ENCODE measurements at places on chromosomes 1 and 21.

DNA sequence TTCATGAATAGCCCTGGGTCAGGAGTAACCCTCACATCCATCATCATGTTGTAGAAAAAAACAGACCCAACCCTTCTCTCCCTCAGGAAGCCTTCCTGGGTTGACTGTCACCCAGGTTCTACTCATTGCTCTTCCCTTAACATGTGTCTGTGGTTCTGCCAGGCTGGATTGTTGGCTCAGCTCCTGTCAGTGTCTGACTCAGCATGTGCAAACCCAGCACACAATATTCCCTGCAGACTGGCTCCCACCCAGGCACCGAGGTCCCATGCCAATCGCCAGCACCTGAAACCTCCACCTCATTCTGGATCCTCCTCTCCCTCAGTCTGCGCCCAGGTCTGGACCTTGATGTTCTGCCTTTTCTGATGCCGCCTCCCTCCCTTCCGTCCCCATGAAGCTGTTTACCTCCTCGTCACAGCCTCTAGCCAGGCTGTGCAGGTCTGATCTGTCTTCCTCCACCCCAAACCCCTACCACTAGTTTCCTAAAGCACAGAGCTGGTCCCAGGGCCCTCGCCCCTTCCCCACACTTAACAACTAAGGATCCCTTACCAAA is 4.3 kb upstream of the S100A8 start:
- no peak for DNase-seq

- DNase-seq: no peak
Measured at GRCh38 chr1:1554926-1555915, 14.8 kb upstream of the TMEM240 start.

DNA sequence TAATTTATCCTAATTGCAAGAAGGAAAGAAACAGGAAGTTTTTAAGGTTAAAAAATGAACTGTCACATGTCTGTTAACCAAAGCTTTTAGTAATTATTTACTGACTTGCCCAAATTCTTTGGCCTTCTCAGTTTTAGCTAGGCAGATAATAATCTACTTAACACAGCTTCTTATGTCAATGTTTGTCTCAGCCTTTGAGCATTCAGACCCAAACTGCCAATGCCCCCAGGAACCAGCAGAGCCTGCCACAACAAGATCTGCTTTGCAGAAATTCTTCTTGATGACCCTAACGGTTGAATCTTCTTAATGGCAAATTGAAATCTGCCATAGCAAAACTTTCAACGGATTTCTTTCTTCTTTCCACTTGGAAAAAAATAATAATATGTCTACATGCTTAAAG is 792.4 kb upstream of the ADGRL2 start:
- DNase-seq: no peak

DNA sequence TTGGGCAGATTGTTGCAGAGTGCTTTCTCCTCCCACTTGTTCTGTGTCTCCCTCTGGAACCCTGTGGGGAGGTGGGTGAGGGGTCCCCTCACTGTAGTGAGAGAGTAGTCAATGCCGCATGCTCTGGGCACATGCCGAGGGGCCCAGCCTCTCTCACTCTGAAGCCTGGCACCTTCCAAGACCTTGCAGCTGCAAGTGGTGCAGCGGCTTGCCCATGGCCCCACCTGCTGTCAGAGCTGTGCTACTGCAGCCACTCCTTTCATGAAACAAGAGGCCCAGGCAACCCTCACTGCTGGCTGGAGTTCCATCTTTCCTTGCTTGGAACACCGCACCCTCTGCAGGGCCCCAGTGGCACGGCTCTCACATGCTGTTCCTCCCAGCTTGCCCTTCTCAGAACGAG is 58.4 kb upstream of the COL6A1 start:
- DNase-seq: peak; percentile 84

DNA sequence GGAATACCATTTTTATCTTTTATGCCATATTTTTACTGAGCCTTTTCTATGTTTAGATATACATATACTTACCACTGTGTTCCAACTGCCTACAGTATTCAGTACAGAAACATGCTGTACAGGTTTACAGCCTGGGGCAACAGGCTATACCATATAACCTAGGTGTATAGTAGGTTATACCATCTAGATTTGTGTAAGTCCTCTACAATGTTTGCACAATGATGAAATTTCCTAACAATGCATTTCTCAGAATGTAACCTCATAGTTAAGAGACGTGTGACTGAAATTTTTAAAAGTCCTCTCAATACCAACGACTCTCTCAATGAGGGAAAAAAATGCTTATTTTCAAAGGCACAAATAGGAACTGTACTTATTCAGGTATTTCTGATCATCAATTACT is 21.7 kb downstream of the INTS7 start:
- DNase-seq: no peak

GRCh38 chr1:224851210-224851847 is 78.1 kb upstream of the DNAH14 start:
- peak; percentile 56 for DNase-seq

GRCh38 chr1:160168609-160169369 is 17.4 kb downstream of the ATP1A4 start:
- DNase-seq: no peak

DNA sequence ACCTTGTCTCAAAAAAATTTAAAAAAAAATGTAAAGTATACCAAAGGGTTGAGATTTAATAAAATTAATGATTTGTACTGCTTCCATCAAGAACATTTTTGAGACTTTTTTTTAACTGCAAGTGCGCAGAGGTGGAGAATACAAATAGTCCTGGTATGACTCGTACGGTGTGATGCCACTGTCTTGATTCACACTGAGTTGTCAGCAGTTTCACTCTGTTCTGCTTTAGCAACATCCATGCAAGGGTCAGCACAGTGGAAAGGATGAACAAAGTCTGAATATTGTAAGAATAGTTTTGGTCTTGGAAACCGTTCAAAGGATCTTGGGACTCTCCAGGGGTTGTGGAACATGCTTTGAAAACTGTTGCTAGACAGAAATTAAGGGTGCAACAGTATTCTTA is 40.2 kb downstream of the EXO1 start:
- no peak for DNase-seq

GRCh38 chr1:52186449-52186848 is 44.6 kb downstream of the ZFYVE9 start:
- DNase-seq: no peak

DNA sequence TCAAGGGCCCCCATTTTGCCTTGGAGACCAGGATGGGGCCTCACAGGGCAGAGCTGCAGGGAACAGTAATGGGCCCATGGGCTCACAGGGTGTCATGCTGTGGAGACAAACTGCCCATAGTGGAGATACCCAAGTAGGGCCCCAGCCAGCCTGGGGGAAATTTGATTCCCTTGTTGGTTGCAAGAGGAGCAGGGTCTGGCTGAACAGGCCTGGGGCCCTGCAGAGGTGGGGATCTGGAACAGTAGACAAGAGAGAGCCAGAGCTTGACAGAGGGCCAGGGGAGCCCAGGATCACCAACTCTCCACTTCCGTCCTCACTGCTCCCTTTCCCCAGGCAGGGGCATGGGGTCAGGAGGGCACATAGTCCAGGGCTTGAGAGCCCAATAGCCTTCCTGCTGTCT is 8.7 kb downstream of the S100B start:
- no peak for DNase-seq

GRCh38 chr1:29801561-29801973 is 565.2 kb downstream of the PTPRU start:
- no peak for DNase-seq

DNA sequence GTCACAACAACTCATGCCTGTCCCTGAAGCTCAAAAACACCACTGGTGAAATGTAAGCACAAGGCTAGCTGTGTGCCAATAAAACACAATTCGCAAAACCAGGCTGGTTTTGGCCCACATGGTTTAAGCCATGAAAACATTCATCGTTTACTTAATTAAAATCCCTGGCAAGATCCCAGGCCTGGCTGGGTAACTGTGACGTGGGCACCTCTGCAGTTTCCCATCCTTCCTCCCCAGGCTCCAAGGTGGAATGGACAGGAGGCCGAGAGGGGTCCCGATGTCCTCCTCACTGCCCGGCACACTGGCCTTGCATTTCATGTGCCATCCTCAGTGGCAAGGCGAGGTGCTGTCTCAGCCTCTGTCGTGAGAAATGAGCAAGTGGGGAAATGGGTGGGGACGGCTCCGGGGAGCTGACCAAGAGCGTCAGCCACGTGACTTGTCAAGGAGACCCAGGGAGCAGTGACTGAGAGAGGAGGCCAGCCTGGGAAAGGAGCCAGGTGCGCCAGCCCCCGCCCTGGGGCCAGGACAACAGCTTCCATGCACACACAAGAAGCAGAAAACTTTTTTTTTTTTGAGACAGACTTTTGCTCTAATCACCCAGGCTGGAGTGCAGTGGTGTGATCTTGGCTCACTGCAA is 153.1 kb upstream of the RAB4A start:
- DNase-seq: peak; percentile 94

DNA sequence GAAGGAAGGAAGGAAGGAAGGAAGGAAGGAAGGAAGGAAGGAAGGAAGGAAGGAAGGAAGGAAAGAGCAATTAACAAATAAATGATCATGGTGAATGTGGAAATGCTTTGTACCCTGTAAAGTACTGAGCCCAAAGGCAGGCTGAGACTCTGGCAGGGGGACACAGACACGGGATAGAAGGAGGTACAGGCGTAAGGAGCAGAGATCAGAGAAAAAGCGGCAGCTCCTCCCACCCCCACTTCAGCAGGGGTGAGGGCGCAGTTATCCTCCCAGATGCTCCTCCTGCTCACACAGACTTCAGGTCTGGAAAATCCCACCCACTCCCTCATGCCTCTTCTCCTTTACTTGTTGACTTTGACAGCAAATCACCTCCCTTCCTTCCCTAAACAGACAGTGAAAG is 464.5 kb downstream of the MATN1 start:
- DNase-seq: no peak

DNA sequence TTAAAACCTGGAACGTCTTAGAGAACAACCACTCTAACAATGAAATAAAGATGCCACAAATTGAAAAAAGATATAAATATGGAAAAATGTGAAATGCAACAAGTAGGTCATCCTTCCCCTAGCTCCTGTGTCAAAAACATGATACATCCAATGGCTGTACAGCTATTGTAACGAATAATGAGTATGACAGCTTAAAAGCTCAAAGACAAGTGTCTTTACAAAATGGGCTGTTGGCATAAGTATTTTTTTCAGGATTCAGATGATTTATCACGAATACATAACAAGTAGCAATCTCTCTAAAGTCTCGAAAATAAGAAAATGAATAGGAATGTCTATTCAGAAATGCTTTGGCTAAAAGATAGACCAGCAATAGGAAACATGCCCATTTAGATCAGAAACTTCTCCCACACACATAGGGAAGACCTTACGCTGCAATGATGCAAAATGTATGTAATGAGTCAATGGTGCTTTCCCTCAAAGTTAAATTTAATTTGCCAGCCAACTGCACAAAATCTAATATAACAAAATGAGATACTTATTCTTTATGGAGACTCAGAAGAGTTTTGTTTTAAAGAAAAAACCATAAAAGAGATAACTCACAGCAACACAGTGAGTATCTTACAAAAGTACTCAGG is 8.3 kb downstream of the TGFBR3 start:
- DNase-seq: no peak
